ENCODE measurements at places on chromosomes 13 and 19.

GRCh38 chr13:103960001-103960400, 893.8 kb upstream of the SLC10A2 start:
- DNase-seq: no peak

GRCh38 chr19:35977446-35978222, 17.4 kb upstream of the SDHAF1 start:
- no peak for DNase-seq

DNA sequence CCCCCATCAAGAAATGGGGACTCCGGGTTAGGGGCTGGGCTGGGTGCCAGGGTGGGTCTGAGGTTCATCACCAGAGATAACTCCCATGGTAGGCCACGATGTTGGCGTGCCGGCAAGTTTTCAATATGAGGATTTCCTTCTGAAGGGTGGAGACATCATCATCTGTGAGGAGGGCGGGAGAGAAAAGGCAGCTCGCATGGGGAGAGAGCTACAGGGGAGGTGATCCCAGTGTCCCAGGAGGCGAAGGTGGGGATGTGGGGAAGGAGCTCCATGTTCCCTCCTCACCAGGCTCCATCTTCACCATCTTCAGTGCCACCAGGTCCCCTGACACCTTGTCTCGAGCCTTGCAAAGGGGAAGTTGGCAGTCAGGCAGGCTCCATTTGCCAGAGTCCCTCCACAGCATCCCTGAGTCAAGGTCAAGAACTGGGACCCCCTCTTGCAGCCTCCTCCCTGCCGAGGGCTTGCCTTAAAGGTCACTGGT, 430 bp downstream of the MAP4K1 start:
- no peak for DNase-seq

- DNase-seq: no peak
Measured at GRCh38 chr19:38545596-38545995, 72.2 kb downstream of the MAP4K1 start.

GRCh38 chr13:57739543-57740190, 108.1 kb downstream of the PCDH17 start:
- DNase-seq: no peak

GRCh38 chr13:102273111-102273510, 128.7 kb downstream of the FGF14 start:
- no peak for DNase-seq

GRCh38 chr13:100125946-100126345, 37.1 kb downstream of the PCCA start:
- DNase-seq: no peak

DNA sequence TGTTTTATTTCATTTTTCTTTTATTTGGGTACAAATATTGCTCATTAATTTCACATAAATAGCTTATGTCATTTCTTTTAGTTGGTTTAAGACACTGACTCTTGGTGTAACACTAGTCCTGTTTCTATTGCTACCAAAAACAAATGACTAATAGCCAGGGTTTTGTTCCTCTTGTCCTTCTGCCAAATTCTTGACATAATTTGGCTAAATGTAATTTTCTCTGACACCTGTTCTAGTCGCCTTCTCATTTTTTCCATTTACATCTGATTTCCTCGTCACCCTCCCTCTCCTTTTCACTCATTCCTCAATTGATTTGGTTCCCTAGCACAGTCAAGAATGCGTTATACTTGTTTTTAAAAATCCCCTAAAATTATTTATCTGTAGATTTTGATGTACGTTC, 1718.7 kb downstream of the EFNB2 start:
- DNase-seq: no peak

GRCh38 chr13:80572923-80573316, 232.0 kb upstream of the SPRY2 start:
- DNase-seq: no peak

- no peak for DNase-seq
Measured at GRCh38 chr19:7831452-7831851, 1.4 kb downstream of the EVI5L start.

GRCh38 chr13:35874704-35875103, 256.5 kb downstream of the DCLK1 start:
- DNase-seq: no peak

DNA sequence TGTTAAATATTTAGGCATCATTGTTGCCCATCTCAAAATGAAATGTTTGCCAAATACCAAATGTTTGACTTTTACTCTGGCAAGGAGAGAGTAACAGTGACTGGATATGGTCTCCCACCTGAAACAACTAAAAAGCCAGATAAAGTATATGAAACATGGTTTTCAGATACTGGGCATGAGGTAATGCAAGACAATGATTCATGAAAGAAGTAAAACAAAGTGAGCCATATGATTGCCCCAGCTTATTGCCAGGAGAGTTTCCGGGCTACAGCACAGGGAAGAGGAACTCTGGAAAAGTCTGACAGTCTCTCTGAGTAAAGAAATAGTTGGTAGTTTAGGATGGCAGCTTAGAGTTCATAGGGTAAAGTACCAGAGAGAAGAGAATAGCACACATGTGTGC, 354.6 kb downstream of the DNAJC15 start:
- DNase-seq: no peak

DNA sequence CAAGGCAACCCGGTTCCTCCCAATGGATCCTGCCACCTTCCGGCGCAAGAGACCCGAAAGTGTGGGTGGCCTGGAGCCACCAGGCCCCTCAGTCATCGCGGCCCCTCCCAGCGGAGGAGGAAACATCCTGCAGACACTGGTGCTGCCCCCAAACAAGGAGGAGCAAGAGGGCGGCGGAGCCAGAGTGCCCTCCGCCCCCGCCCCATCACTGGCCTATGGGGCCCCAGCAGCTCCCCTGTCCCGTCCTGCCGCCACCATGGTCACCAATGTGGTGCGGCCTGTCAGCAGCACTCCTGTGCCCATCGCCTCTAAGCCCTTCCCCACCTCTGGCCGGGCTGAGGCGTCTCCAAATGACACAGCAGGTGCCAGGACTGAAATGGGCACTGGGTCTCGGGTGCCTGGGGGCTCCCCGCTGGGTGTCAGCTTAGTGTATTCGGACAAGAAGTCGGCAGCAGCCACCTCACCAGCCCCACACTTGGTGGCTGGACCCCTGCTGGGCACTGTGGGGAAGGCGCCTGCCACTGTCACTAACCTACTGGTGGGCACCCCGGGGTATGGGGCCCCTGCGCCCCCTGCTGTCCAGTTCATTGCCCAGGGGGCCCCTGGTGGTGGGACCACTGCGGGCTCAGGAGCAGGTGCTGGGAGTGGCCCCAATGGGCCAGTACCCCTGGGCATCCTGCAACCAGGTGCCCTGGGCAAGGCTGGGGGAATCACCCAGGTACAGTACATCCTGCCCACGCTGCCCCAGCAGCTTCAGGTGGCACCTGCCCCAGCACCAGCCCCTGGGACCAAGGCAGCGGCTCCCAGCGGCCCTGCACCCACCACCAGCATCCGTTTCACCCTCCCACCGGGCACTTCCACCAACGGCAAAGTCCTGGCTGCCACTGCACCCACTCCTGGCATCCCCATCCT, 11.2 kb upstream of the PRR19 start:
- DNase-seq: no peak

DNA sequence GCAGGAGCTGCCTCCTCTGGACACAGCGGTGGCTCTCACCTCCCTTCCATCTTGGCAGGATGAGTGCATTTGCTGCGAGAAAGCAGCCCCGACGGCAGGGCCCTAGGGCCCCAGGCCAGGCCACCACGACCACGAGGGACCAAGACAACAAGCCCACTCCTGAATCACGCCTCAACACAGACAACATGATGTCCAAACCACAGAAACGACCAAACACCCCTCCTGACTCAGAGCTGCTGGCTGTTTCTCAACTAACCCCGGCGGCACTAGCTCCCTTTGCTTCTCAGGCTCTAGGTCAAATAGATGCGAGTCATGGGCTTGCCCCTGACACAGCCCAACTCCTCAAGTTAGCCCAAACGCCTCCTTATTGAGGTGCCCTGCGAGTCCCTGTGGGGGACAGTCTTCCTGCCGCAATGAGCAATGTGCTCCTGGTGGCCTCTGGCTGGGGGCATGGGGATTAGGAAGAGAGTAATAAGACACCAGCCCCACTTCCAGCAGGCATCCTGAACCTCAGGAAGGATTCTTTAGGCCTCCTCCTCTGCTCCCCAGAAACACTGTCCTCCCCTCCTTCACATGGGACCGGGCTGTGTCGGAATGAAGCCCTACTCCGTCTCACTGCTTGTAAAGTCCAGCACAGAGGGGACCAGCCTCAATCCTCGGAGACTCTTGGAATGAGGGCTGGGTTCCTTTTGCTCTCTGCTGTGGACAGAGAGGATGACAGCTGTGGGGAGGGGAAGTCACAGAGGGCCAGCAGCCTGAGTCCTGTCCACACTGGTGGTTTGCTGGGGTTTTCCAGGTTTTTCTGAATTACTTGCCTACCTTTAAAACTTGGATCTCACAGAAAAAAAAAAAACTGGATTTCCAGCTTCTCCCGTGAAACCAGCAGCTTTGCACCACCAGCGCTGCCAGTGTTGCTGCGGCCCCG, 6.9 kb upstream of the ATF5 start:
- no peak for DNase-seq

DNA sequence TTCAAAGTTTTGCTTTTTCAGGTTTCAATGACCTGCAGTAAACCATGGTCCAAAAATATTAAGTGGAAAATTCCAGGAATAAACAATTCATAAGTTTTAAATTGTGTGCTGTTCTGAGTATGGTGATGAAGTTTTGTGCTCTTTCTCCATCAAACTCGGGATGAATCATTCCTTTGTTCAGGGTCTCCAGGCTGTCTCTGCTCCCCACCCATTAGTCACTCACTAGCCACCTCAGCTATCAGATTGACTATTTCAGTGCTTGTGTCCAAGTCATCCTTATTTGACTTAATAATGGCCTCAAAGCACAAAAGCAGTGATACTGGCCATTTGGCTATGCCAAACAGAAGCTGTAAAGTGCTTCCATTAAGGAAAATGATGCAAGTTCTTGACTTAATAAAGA, 1140.4 kb downstream of the EFNB2 start:
- no peak for DNase-seq

DNA sequence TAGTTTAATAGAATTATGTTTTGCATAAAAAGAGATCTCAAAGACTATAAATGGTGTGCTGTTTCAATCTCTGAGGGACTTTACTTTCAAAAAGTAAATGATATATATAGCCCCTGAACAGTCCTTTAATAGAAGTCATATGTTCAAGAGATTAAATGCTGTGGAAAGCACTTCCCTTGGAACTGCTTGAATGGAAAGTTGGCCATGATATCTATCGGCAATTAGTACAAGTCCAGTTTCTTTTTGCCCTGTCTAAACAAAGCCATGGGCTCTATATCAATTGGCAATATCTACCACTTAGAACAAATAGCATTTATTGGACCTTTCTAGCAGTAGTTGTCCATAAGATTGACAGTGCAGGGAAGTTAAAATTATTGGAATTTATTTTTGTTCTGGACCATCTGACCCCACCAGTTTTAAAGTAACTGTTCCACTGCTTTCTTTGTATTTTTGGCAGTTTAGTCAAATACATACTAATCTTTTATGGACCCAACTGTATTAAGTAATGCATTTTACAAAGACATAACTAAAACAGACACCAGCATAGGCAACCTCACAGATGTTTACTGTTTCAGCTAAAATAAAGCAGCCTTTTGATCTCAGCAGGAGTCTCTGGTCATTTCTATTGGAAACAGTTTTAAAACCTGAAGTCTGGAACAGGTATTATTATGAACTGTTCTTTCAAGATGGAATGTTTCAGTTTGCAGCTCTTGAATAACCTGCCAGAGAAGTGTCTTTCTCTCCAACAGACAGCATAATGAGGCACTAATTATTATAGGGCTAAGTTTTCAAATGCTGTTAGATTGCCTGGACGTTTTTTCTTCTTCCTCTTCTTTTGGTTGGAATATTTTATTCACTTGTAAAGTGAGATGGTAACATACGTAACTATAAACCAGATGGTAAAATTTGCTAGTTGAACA, 282.6 kb downstream of the DCLK1 start:
- DNase-seq: no peak

DNA sequence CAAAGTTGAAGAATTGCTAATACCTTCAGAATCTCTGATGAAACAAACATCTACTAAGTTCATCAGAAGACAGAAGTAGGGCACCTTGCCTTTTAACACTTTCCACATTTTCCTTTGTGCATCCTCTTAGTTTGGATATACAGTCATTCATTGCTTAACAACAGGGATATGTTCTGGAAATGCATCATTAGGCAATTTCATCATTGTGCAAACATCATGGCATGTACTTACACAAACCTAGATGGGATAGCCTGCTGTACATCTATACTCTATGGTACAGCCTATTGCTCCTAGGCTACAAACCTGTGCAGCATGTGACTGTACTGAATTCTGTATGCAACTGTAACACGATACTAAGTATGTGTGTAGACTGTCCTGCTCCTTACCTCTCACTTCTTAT, 169.8 kb downstream of the SUCLA2 start:
- no peak for DNase-seq

DNA sequence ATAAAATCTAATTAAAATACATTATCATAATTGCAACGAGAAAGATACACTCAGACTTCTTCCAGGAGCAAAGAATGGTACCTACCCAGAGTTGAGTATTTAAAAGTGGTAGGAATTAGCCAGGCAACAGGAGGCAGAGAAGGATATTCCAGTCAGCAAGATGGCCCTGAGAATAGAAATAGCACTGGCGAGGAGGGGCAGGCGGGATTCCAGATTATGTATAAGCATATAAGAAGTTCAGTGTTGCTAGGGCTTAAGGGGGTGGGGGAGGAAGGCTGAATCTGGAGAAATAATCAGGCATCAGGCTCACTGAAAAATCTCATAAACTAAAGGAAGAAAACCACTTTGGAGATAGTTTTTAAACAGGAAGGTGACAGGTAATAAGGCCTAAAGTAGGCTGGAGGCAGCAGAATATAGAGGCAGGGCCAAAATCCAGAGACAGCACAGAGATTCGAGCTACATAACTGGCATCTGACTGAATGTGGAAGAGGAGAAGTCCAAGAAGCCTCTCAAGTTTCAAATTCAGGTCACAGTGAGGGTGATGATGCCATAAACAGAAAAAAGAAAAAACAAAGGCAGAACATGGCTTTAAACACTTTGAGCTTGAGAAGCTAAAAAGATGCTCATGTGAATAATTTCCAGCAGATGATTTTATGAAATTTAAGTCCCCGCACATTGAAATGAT, 7.5 kb downstream of the KPNA3 start:
- DNase-seq: no peak

GRCh38 chr13:110463871-110464510, 97.5 kb downstream of the RAB20 start:
- no peak for DNase-seq

DNA sequence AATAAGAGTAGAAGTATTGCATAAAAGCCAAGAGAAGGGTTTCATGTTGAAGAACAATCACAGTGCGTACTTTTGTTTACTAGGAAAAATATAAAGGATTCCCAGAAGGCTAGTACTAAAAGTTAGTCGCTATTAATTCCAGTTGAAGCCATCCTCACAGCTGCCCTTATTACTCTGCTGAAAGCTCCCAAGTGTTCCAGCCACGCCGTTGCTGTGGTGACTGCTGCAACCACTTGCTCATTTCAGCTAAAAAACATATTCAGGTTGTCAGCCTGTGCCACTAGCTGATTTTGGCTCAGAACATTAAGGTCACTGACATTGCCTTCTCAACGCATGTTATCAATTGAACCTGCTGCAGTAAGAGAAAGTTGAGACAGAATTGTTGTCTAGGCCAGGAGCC, 87.1 kb upstream of the FNDC3A start:
- no peak for DNase-seq
